ENCODE measurements at places on chromosomes 3 and 15.

GRCh38 chr3:76400141-76400540, 614.8 kb upstream of the ZNF717 start:
- no peak for DNase-seq

GRCh38 chr3:37032961-37033360, 39.6 kb downstream of the MLH1 start:
- DNase-seq, result no peak

DNA sequence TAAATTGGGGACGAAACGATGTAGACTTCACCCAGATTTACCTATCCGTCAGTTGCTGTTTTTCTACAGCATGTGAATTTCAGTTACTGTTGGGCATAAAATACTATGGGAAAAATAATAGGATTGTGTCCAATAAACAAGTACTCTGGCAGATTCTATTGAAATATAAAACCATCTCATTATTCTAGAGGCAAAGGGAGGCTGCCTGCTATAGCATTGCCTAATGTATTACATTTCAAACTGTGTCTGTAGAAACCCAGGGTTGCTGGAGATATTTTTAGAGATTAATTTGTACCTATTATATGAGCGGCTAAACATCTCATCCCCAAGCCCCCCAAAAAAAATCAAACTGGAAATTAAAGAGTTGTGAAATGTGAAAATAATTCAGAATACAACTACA, 159.6 kb upstream of the IL12A start:
- DNase-seq, result no peak

DNA sequence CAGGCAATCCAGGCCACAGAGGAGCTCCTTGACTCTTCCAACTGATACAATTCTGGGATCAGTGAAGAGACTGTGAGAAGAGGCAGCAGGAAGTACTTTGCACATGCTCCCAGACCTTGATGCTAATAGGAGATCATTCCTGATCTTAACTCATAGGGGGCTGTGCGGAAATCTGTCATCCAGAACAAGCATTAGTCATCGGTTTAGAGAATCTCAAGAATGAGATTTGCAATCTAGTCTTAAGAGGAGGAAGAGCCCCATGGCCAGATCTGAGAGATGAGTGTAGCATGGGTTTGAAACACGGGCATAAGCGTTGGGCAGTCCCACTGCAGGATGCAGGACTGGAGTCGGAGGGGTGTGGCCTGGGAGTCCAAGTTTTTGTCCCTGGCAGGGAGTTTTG, 1081.1 kb downstream of the NAALADL2 start:
- DNase-seq, result no peak

DNA sequence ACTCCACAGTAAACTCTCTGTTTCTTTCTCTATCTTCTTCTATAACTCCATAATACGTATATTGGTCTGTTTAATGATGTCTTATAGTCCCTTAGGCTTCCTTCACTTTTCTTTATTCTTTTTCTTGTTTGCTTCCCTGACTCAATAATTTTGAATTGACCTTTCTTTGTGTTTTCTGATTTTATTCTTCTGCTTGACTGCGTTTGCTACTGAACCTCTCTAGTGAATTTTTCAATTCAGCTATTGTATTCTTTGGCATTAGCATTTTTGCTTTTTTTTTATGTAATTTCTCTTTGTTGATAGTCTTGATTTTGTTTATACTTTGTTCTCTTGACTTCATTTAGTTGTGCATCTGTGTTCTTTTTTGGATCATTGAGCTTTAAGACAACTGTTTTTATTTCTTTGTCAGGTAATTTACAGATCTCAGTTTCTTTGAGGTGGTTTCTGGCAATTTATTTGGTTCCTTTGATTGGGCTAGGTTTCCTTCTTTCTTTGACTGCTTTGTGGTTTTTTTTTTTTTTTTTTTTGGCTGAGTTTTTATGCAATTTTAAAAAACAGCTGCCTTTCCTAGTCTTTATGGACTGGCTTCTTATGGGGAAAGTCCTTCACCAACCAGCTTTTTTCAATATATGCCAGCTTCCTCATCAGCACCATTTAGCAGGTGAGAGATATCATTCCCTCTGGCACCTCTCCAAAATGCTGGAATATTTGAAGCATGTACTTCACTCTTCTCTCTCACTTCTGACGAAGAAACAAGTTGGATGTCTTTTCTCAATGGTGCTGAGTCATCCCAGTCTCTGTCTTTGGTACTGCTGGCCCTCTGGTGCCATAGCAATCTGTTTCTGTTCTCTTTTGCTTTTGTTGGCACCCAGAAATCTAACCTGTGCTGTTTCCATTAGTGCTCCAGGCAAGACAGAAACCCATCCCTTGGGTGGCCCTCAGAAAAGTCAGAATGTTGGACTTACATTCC, 17.6 kb downstream of the RSRC1 start:
- DNase-seq, result no peak

- DNase-seq, result no peak
These were observed 216.1 kb downstream of the OPA1 start for GRCh38 chr3:193809106-193809505.

DNA sequence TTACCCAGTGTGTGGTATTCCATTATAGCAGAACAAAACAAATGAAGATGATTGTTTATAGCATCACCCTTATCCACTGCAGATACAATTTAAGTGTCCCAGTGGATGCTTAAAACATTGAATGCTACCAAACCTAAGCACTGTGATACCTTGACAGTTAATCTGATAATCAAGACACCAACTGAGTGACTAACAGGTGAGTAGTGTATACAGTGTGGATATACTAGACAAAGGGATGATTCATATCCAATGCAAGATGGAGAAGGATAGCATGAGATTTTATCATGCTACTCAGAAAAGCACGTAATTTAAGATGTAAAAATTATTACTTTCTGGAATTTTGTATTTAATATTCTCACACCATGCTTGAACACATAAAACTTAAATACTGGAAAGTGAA, 1449.0 kb downstream of the OTOL1 start:
- DNase-seq, result no peak

- no peak for DNase-seq
These were observed 44.8 kb upstream of the RPS17 start for GRCh38 chr15:82585072-82585471.

- no peak for DNase-seq
These were observed 3.6 kb downstream of the GNAT1 start for GRCh38 chr3:50194903-50195500.

DNA sequence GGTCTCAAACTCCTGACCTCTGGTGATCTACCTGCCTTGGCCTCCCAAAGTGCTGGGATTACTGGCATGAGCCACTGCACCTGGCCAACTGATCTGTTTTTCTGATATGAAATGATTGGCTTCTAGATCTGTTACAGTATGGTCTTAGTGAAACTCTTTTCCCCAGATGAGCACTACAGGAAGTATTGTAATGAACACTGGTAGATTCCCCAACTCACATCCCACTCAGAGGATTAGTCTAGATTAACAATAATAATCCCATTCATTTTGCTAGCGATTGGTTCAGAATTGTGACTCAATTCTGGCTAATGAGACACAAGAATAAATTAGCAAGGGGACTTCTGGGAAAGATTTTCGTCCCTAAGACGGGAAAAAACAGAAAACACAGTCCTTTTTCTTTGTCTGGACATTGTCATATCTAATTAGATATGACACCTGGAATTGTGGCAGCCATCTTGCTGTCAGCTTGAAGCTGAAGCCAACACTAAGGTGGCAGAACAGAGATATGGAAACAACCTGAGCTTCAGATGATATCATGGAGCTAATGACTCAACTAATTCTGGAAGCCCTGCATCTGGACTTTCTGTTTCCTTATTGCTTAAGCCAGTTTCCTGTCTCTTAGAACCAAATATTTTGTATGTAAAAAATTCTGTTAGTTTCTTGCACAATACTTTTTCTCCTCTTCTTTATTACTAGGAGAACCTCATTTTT, 17.4 kb upstream of the NPTN start:
- DNase-seq, result no peak

- DNase-seq, result no peak
These were observed 30.3 kb upstream of the SPESP1 start for GRCh38 chr15:68900027-68900426.

GRCh38 chr15:56978898-56979662, 60.6 kb downstream of the TCF12 start:
- DNase-seq, result no peak

GRCh38 chr3:170908235-170909116, at the start of gene EIF5A2:
Gene EIF5A2, minus strand, starts transcription at chr3:170908637. Its CDS starts 831 bp downstream, at chr3:170907806.
- DNase-seq, result peak; percentile 85

DNA sequence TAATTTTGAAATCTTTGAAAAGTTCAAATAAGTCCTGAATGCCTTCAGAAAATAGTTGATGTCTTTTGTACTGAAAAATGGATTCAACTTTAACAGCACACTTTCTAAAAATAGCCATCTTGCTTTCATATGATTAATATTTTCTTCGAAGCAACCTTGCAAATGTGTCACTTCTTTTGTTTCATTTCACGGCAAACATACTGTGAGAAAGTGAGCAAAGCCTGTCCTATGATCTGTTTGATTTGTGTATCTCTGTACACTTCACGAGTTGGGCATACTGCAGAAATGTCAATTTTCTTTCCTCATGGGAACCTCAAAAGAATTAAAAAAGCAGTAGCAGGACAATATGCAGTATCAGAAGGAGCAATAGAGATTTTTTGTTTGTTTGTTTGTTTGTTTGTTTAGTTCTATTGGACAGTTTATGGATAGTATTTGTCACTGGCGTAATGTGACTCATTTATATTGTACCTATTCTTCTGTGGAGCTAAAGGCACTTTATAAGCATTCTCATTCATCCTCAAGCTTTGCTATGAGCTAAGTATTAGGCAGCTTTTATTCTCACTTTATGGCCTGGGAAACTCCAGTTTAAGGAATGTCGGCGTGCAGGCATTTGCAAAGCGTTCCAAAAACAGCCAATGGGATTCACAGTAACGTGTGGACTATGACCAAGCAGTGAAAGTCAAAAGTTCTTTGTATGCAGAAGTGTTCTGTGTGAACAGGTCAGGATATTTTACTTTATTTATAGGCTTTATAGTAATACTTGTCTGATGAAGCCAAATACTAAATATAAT, 572.0 kb downstream of the NAALADL2 start:
- no peak for DNase-seq

DNA sequence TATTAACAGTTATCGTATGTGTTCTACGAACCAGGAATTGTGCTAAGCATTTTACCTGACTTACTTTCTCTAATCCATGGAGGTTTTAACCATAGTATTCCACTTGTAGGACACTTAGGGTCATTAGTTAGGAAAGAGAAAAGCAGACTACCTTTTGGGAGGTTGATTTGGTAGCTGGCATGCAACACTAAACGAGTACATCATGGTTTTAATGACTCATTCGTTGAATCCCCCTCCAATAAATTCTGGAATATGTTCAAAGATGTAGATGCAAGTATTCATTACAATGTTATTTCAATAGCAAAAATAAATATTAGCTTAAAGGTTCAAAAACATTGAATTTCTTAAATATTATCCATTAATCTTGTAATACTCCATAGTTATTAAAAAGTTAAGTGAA, 162.5 kb downstream of the FMN1 start:
- no peak for DNase-seq

- DNase-seq, result no peak
These were observed 60.6 kb upstream of the ARNT2 start for GRCh38 chr15:80343554-80343992.

DNA sequence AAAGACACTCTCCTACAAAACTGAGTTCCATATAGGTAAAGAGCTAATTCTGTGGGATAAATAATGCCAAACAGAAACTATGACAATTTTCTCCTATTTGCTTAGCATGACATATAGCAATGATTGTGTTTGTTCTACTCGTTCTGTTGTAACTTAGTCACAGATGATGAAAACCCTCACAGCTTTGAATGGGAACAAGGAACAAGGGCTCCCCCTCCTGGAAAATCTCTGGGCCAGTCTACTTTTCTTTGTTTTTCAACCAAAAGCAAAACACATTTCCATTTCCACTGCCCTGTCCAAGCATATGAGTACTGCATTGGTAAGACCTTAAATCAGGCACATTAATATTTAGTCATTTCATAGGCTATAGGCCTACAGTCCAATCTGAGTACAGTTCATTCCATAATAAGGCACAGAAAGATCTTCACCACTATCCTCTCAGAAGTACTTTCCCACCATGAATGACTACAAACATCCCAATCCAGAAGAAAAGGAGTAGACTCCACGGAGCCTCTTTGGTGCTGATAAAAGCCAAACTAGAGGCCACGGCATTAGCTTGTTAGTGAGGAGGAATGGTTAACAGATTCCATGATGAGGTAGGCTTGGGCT, 67.1 kb downstream of the ATP8B4 start:
- no peak for DNase-seq

DNA sequence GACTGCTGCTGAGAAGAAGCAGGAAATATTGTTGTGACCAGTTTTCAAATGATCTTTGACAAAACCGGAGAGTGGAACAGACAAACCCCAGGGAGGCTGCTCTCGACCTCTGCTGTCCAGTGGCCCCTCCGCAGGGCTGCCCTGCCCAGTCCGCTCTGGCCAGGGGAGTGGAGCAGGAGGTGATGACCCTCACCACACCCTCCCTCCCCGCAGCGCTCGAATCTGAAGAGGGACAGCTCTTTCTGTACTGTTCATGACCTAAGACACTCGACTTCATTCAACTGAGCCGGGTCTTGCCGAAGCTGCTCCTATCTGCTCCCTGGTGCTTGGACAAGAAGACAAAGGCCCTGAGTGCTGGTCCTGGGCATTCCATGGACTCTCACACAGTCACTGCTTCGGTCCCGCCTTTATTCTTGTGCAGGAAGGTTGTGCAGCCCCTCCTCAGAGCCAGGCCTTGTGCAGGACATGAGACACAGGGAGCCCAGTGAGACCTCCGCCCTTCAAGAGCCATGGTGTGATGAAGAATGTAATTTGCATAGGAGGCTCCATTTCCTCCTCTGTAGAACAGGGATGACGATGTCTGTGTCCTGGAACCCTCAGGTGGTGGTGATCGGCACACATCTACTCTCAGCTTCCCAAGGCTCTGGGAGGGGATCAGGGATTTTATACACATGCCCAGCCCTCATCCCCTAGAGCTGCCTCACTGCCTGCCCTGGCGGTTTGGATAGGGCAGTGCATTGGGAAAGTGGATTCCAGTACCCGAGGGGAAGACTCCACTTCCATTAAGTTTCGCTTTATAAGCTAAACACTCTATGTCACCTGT, 97.1 kb upstream of the PRR20G start:
- no peak for DNase-seq

DNA sequence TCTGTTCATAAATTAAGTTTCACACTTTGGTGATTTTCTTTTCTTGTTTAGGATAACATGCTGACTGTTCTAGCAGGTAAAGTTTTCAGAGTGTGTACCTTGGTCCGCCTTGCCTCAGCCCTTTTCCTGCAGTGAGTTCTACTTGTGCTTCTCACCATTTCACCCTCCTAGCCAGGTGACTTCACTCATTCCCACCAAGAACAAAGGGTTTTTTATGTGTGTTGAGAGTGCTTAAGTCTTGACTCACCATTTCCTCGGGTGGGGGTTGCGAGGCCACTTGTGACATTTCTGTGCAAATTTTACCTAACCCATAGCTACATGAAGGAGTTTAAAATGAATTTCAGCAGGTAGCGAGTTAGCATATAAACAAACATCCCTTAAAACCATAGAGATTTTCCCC, 81.4 kb downstream of the C3orf38 start:
- DNase-seq, result no peak

DNA sequence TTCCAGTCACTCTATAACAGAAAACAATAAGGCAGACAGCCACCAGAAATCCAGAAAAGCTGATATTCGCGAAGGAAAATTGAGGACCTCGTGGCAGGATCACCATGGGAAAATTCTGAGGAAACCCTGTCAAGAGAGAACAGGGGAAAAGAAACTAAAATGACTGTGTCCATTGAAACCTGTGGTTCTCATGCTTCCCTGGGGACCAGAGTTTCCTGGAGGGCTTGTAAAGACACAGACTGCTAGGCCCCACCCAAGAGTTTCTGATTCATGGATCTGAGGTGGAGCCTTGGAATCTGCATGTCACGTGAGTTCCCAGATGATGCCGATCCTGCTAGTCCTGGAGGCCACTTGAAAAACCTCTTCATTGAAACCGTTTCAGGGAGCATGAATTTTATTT, 420.5 kb downstream of the EPHB1 start:
- no peak for DNase-seq

Measured in stimulated activated CD8-positive, alpha-beta memory T cell treated with anti-CD3 and anti-CD28 coated beads, Interleukin-15, amount 100 ng/mL, for 24 hours (primary cell).